AG10803 (cell line): ENCODE measurements at places on chromosomes 4 and X.
A peak's percentile ranks its signal among the peaks of the same experiment; 100 is the strongest.

DNA sequence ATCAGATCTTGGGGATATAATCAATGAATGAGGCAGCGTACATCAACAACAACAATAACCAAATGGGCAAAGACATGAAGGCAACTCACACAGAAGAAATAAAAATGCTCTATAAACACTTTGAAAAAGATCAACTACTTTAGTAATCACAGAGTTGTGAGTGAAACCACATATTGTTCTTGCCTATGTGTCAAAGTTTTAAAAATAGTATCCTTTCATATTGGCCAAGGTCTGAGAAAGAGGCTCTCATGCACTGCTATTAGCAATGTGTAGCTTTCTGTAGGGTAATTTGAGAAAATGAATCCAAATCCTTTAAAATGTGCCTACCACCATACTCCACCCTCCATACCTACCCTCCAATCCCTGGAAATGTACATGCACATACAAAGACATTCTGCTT is 25.0 kb downstream of the COQ2 start:
- DNase-seq, result peak; percentile 25

GRCh38 chr4:47899639-47900038 is 14.7 kb downstream of the NFXL1 start:
- no peak for DNase-seq

GRCh38 chr4:128565565-128566186 is 243.8 kb upstream of the JADE1 start:
- DNase-seq, result peak; percentile 26

- DNase-seq, result peak; percentile 37
Measured at GRCh38 chr4:103786014-103786413, 66.2 kb upstream of the TACR3 start.

DNA sequence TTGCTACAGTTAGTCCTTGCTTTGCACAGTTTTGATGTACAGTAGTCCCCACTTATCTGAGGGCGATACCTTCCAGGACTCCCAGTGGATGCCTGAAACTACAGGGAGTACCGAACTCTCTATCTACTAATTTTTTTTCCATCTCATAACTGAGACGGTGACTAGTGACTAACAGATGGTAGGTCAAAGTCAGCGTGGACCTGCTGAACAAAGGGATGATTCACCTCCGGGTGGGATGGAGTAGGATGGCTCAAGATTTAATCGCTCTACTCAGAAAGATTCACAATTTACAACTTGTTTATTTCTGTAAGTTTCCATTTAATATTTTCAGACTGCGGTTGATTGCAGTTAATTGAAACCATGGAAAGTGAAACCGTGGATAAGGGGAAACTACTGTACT is 655.8 kb downstream of the ZNF674 start:
- DNase-seq, result peak; percentile 16

DNA sequence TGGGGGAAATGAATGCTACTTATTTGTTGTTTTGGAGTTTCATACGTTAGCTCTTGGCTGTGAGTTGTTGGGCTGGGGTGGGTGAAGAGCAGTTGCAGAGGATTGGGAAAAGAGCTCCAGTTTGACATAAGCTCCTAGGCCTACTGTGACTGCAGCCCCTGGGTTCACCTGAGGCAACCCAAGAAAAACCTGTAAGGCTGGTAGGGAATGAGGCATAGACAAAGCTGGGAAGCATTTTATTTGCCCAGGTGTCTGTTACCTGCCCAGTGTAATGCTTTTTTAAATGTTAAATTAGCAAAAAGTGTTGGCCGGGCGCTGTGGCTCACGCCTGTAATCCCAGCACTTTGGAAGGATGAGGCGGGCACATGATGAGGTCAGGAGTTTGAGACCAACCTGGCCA is 160.0 kb downstream of the FHIP1A start:
- no peak for DNase-seq

DNA sequence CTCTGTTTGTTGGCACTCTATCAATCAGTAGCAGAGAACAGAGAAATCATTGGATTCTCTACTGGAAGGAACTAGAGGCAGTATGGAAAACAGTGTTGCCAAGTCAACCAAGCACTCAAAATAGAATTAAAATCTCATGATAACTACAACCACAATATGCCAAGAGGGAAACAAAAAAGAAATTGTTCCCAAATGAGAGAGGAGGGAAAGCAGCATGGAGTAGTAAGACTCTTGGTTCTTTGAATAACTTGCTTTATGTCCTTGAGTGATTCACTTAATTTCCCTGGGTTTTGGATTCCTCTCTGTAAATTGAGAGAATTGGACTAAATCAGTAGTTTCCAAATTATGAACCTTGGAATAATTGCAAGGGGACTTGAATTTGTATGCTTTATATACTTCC is 285.5 kb upstream of the ANKRD50 start:
- no peak for DNase-seq

- DNase-seq, result peak; percentile 43
Measured at GRCh38 chrX:96692454-96692853, 7.8 kb downstream of the DIAPH2 start.
